Uterus (tissue), 4 donors: ENCODE measurements at places on chromosomes 2 and 18. TPM values are rescaled to one million over a fixed set of nuclear protein-coding genes. Genes with fewer than 3 reads are reported as not detected.
A peak's percentile ranks its signal among the peaks of the same experiment; 100 is the strongest.

DNA sequence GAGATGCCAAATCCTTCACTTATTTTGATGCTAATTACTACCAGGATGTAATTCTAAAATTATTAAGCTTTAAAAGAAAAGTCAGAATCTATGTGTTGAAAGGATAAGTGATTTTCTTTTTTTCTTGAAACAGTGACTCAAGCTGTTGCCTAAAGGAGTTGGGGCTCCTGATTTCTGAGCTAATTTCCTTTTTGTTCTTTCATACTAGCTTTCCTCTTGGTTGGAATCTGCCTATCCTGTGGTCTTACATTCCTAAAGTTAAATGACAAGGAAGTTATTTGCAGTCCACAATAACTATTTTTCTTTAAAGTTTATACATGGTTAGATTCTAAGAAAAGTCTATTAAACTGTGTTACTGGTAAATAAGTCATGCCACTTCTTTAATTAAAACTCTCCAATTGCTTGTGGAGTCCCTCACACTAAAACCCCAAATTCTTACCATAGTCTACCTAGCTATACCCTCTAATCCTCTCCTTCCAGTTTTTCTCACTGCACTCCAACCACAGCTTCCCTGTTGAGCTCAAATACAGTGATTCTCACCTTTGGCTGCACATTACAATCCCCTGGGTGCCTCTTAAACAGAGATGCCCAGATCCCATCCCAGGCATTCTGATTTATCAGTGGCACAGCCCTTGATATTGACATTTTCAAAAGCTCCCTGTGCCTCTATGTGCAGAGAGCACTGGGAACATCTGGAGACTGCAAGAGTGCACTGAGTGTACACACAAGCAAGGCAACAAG lies 63.3 kb upstream of the EFEMP1 start:
- no peak for DNase-seq
- H3K4me1 ChIP-seq = no peaks in the 10 kb centered on the region
- no peaks in the 10 kb centered on the region for H3K27me3 ChIP-seq
- H3K27ac ChIP-seq = no peak overlapping the region

DNA sequence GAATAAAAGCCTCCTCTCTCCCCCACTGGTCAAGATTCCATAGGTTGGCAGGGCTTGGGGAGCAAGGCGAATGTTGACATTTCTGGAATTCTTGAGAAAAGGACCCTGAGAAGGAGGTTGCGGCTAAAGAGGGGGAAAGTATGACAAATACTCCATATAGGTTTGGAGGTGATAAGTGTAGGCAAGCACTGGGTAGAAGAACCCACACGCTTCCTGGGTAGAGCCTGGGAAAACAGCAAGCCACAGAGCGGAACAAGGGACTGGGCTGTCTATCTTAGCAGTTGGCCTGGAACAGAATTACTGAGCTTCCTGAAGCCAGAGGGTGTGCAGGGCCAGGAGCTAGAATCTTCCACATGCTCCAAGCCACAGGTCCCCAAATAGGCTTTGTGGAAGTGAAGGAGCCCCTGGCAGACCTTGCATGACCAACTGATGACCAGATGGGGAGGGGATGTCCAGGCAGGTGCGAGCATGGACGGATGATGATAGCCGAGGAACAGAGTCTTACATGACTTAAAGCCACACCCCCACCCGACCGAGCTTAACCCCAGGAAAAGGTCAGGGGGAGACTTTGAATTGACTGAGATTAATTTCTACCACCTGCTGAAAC lies 9.9 kb downstream of the PRKAG3 start:
- no peak overlapping the region for H3K4me3 ChIP-seq
- no peaks in the 10 kb centered on the region for H3K36me3 ChIP-seq
- no peak overlapping the region for H3K27ac ChIP-seq
- H3K4me1 ChIP-seq = no peaks in the 10 kb centered on the region
- no peak for DNase-seq

- no peak overlapping the region for H3K4me3 ChIP-seq
- H3K4me1 ChIP-seq = no peaks in the 10 kb centered on the region
- no peak for DNase-seq
Observed at GRCh38 chr2:60707750-60708371, 48.2 kb upstream of the PAPOLG start.

- H3K27me3 ChIP-seq = no peaks in the 10 kb centered on the region
- peaks cover 5% of the 10 kb centered on the region for H3K4me1 ChIP-seq
- no peak for DNase-seq
- no peak overlapping the region for H3K4me3 ChIP-seq
Observed at GRCh38 chr2:30155202-30155601, 8.4 kb downstream of the YPEL5 start.

- H3K4me1 ChIP-seq = no peaks in the 10 kb centered on the region
- H3K27ac ChIP-seq = no peak overlapping the region
- no peak for DNase-seq
- H3K36me3 ChIP-seq = no peaks in the 10 kb centered on the region
- no peak overlapping the region for H3K4me3 ChIP-seq
Observed at GRCh38 chr2:235747001-235747785, 253.3 kb downstream of the AGAP1 start.

- DNase-seq = no peak
- H3K27me3 ChIP-seq = no peaks in the 10 kb centered on the region
- no peaks in the 10 kb centered on the region for H3K4me1 ChIP-seq
- H3K27ac ChIP-seq = peak overlapping the region; percentile 29
Observed at GRCh38 chr2:120552079-120552478, 183.6 kb upstream of the GLI2 start.

DNA sequence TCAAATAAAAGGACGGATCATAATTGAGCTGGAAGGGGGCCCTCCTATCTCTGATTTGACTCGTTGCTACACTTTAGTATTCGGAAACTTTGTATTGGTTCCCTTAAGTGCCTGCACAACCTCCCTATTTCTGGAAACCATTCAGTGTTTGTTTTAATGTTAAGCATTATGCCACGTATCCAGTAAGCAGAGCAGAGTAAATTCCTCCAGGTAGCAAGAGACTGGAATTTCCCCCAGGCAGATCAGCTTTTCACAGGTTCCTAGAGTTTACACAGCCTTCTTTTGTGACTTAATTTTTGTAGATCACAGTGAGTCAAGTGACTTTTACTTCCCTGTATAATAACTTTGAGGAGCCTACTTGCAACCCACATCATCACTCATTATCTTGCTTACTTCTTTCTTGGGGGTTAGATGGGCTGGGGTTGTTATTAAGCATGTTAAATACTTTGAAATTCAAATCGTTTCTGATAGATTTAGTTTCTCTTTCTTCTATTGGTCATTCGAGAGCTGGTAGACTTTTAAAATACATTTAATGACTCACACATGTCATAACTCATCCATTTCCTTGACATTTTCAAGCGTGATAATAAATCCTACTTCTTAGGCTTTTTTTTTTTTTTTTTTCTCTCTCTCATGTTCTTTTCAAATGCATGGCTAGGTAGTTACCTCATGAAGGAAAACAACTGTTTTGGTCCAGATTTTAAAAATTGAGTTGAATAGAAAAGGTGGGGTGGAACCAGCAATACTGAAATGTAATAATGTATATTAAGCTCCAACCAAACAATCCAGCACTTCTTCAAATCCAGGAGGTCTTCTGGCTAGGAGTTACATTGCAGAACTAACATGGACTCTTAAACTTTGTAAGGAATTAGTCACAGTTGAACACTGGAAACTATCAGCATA lies 219.3 kb downstream of the NEDD4L start:
- DNase-seq = no peak
- H3K4me1 ChIP-seq = no peaks in the 10 kb centered on the region
- peak overlapping the region; percentile 48 for H3K27ac ChIP-seq
- H3K27me3 ChIP-seq = no peaks in the 10 kb centered on the region
- H3K36me3 ChIP-seq = no peaks in the 10 kb centered on the region

DNA sequence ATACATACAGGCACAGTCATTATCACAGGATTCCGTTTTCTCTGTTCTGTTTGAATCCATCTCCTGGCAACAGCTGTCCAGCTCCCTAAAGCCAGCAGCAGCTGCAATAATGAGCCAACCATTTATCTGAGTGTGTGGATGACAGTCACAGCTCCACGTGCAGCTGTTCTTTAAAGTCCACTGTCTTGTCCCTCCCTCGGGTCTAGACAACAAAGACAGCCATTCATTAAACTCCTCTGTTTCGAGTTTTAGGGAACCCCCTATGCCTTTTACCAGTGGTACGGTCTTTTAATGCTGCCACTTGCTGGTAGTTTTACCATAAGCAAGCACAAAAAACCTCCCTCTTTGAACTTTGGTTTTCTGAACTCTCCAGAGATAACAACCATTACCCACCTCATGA lies 16.0 kb upstream of the MSGN1 start:
- no peak overlapping the region for H3K4me3 ChIP-seq
- no peaks in the 10 kb centered on the region for H3K36me3 ChIP-seq
- H3K27me3 ChIP-seq = no peaks in the 10 kb centered on the region
- H3K4me1 ChIP-seq = no peaks in the 10 kb centered on the region
- no peak for DNase-seq

- no peaks in the 10 kb centered on the region for H3K27me3 ChIP-seq
- no peak overlapping the region for H3K4me3 ChIP-seq
- H3K36me3 ChIP-seq = no peaks in the 10 kb centered on the region
- H3K27ac ChIP-seq = no peak overlapping the region
- no peaks in the 10 kb centered on the region for H3K4me1 ChIP-seq
Observed at GRCh38 chr2:63977904-63978303, 41.3 kb downstream of the VPS54 start.

GRCh38 chr2:127449414-127449813 lies 31.2 kb downstream of the PROC start:
- H3K36me3 ChIP-seq = no peaks in the 10 kb centered on the region
- H3K4me3 ChIP-seq = no peak overlapping the region
- DNase-seq = no peak
- H3K27ac ChIP-seq = no peak overlapping the region
- H3K27me3 ChIP-seq = no peaks in the 10 kb centered on the region

DNA sequence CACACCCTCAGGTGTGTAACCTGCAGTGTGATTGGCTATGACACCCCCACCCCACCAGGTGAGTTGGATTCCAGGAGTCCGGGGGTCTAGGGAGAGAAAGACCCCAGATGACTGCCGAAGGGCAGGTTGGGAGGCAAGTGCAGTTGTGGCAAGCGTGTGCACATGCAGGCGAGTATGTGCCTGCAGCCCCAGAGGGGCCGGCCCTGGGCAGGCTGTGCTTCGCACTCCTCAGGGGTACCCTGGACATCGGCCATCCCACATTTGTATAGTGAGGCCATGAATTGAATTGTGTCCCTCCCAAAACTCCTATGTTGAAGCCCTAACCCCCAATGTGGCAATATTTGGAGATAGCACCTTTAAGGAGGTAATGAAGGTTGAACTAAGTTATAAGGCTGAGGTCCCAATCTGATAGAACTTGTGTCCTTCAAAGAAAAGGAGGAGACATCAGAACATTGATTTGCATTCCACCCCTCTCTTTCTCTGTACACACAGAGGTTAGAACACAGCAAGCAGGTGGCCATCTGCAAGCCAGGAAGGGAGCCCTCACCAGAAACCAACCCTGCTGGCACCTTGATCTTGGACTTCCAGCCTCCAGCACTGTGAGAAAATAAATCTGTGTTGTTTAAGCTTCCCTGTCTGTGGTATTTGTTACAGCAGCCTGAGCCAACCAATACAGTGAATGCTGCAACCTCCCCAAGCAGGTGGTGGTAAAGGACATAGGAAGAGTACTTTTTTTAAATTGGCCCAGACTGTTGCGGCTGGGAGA lies 241.8 kb downstream of the TFCP2L1 start:
- no peak overlapping the region for H3K27ac ChIP-seq
- H3K4me1 ChIP-seq = no peaks in the 10 kb centered on the region
- H3K4me3 ChIP-seq = no peak overlapping the region
- no peaks in the 10 kb centered on the region for H3K27me3 ChIP-seq
- H3K36me3 ChIP-seq = no peaks in the 10 kb centered on the region

- H3K27ac ChIP-seq = peak overlapping the region; percentile 84
- no peaks in the 10 kb centered on the region for H3K36me3 ChIP-seq
- H3K27me3 ChIP-seq = no peaks in the 10 kb centered on the region
- H3K4me1 ChIP-seq = no peaks in the 10 kb centered on the region
Observed at GRCh38 chr18:54269893-54270844, 852 bp downstream of the POLI start.

DNA sequence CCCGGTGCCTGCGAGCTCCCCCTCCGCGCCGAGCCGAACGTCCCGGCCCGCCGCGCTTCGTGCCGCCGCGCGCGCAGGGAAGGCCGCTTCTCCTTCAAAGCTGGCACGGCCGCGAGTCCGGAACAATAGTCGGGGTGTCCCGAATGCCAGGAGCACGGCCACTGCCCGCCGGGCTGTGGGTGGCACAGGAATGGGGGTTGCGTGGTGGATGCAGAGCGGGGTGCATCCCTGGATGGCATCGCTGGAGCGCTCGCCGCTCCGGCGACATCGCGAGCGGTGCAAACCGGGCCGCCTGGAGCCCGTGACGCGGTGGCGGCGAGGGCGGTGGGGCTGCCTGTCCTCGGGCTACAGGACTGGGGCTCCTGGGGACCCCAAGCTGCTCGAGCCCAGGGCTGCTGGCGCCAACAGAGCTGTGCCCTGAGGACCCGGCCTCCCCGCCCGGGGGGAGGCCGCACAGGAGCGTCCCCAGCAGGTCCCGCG lies 1.1 kb upstream of the SATB2 start:
- no peak for DNase-seq
- peak overlapping the region; percentile 70 for H3K27ac ChIP-seq
- H3K36me3 ChIP-seq = no peaks in the 10 kb centered on the region
- H3K4me1 ChIP-seq = peaks cover 24% of the 10 kb centered on the region
- H3K27me3 ChIP-seq = peaks cover 33% of the 10 kb centered on the region
- H3K4me3 ChIP-seq = peak overlapping the region; percentile 62

GRCh38 chr2:165746501-165746900 lies 47.5 kb downstream of the GALNT3 start:
- no peaks in the 10 kb centered on the region for H3K36me3 ChIP-seq
- no peaks in the 10 kb centered on the region for H3K4me1 ChIP-seq
- no peaks in the 10 kb centered on the region for H3K27me3 ChIP-seq
- no peak overlapping the region for H3K4me3 ChIP-seq

DNA sequence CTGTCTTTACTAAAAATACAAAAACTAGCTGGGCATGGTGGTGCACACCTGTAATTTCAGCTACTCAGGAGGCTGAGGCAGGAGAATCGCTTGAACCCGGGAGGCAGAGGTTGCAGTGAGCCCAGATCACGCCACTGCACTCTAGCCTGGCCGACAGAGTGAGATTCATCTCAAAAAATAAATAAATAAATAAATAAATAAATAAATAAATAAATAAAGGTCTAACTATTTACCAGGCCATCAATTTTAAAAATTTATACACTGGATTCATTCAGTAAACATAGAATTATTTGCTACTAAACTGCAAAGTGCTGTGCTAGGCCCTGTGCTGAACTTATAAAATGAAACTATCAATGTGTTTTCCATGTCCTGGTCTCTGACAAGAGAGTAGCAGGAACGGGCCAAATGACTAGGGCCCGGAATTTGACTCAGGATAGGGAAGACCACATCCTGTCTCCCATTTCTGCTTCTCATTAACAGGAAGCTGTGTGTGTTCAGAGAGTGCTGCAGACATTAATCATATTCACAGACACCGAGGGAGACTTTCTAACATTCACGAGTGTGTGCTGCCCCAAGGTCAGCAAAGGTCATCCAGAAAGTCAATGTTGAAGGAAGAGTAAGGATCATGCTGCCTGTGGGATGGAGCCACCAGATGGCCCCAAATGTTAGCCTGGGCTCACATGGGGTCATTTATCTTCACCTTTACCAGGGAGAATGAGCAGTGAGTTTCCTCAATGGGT lies 95.8 kb downstream of the SPP2 start:
- H3K27me3 ChIP-seq = no peaks in the 10 kb centered on the region
- no peak for DNase-seq
- H3K4me3 ChIP-seq = no peak overlapping the region
- H3K4me1 ChIP-seq = no peaks in the 10 kb centered on the region
- no peak overlapping the region for H3K27ac ChIP-seq

FSIP2 gene
- total RNA-seq = 0.59 TPM

SNORC gene
- total RNA-seq = not detected

STPG4 gene
- total RNA-seq = not detected
